ENCODE measurements at places on chromosomes 16 and 17. TPM values are rescaled to one million over a fixed set of nuclear protein-coding genes. Genes with fewer than 3 reads are reported as not detected.

GRCh38 chr17:68768804-68769203, 167.6 kb upstream of the FAM20A start:
- no peak for DNase-seq

- DNase-seq = no peak
These were observed 19.0 kb downstream of the BANP start for GRCh38 chr16:87970186-87970585.

GRCh38 chr16:87178977-87179376, 138.2 kb downstream of the C16orf95 start:
- no peak for DNase-seq

DNA sequence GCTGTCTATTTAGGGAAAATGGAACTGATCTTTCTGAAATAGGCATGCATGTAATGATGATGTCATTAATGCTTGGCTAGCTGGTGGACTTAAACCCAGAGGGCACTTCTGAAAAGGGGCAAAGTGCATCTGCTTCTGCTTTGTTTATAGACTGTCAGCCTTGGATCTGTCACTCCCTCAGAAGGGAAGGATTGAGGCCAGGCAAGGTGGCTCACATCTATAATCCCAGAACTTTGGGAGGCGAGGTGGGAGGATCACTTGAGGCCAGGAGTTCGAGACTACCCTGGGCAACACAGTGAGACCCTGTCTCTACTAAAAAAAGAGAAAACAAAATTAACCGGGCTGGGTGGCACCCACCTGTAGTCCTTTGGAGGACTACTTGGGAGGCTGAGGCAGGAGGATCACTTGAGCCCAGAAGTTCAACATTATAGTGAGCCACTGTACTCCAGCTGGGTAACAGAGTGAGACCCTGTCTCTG, 185.5 kb downstream of the WWOX start:
- DNase-seq = no peak

DNA sequence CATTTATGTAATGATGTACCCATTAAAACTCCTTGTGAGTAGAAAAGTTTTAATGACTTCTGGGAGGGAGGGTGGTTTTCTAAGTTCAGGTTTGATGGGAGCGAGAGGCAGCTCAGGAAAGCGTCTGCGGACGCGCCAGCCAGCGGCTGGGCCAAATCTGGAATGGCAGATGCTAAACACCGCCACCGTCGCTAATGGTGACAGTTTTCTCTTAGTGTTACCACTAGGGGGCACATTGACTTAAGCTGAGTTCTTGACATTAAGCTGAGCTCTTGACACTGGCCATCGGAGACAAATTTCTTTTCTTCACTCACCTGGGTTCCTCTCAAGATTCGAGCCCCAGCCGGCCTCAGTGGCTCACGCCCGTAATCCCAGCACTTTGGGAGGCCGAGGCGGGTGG, 6.7 kb downstream of the TRPV1 start:
- DNase-seq = peak; percentile 43

DNA sequence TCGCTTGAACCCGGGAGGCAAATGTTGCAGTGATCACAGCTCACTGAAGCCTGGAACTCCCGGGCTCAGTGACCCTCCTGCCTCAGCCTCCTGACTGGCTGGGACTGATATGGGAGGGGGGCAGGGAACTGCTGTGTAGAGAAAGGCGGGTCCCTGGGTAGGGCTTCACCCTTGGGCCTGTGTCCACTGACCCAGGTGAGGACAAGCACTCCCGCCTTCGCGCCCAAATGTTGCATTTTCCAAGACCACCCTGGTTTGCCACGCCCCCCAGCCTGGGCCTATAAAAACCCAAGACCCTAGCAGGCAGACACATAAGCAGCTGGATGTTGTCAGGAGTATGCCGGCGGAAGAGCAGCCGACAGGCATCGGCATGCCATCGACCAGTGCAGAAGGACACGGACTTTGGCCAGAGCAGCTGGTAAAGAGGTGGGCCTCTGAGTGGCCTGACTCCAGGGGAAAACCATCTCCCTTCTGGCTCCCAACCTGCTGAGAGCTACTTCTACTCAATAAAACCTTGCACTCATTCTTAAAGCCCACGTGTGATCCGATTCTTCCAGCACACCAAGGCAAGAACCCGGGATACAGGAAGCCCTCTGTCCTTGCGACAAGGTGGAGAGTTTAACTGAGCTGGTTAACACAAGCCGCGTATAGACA, 19.1 kb downstream of the SMYD4 start:
- no peak for DNase-seq

DNA sequence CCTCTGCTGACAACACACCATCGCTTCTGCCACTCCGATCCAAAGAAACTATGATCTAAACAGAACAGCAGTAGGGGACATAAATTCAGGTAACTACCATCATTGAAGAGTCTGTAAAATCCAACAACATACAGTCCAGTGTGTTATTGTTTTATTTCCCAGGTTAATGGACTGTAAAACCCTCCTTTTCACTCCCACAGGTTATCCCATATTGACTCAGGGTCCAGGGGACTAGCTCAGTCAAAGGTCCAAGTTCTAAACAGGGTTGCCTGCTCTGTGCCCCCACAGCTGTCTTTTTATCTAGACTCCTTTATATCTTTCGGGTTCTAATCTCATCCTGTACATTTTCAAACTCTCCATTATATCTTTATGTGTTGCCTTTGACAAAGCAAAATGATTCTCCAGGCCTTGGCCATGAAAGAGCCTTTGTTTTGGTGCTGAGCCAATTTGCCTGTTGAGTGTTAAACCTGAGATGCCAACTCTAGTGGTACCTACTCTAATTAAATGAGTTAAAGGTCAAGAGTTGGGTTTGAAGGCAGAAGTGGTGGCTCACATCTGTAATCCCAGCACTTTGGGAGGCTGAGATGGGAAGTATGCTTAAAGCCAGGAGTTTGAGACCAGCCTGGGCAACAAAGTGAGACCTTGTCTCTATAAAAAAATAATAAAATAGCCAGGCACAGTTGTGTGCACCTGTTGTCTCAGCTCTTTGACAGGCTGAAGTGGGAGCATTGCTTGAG, 80.5 kb downstream of the SNX11 start:
- DNase-seq = no peak

GRCh38 chr16:86529160-86529559, 18.8 kb downstream of the FOXF1 start:
- DNase-seq = no peak

GRCh38 chr16:89567656-89568594, 7.4 kb downstream of the RPL13 start:
- no peak for DNase-seq

DNA sequence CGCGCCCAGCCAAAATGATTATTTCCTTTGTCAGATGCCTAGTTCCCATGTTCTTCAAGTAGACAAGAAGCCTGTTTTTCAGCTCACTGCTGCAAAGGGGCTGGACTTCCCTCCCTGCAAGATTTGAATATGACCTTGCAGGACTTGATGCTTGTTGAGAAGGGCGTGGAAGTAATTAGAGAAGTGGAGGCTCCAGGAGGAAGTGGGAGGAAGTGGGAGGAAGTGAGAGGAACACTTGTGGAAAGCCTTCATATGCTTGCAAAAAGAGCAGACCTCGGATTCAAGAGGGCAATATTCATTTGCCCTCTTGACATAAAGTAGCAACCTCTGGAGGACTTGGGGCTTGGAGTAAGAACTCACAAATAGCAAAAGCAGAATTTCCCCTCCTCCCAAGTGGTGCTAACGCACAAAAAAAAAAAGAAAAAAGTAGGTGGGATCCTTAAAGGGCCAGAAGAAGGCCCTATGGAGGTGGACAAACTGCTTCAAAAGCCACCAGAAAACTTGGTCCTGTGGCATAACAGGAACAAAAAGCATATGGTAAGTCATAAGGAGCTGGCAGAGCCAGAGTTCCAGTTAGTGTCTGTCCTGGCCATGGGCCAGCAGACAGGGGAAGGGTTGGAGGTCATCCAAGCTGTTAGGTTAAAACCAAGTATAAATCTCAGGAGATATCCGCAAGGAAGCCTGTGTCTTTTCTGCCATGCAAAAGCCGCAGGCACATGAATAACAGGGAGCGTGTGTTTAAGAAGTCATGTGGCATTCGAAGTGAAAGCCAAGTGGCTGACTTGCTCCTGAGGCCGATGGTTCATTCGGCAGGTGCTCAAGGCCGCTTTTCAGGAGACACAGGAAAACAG, 20.6 kb upstream of the PRKAR1A start:
- no peak for DNase-seq

DNA sequence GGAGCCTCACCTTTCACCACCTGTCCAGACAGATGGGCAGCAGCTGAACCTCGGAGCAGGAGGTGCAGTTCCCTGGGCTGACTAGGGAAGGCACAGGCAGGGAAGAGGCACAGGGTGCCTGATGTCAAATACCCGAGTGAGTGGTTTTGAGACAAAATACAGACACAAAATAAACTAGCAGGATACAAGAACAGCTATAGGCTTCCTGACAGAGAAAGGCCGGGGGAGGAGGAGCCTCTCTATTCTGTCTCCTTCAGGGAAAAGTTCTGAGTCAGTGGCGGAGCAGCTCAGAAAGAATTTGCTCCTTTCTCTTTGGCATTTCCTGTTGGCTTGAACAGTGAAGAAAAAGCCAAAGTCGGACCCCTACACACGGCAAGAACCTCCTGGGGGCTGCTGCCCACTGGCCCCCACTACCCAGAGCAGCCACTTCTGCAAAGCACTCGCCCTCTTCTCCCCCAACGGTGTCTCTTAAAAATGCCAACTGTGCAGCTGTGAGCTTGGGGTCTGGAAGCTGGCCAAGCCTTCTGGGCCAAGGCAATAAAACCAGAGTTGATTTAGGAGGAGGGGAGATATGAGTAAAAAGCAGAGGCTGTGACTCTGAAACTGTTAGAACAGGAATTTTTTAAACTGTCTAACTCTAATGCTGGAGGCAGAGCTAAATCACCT, 14.4 kb upstream of the FAAP100 start:
- DNase-seq = peak; percentile 41

DNA sequence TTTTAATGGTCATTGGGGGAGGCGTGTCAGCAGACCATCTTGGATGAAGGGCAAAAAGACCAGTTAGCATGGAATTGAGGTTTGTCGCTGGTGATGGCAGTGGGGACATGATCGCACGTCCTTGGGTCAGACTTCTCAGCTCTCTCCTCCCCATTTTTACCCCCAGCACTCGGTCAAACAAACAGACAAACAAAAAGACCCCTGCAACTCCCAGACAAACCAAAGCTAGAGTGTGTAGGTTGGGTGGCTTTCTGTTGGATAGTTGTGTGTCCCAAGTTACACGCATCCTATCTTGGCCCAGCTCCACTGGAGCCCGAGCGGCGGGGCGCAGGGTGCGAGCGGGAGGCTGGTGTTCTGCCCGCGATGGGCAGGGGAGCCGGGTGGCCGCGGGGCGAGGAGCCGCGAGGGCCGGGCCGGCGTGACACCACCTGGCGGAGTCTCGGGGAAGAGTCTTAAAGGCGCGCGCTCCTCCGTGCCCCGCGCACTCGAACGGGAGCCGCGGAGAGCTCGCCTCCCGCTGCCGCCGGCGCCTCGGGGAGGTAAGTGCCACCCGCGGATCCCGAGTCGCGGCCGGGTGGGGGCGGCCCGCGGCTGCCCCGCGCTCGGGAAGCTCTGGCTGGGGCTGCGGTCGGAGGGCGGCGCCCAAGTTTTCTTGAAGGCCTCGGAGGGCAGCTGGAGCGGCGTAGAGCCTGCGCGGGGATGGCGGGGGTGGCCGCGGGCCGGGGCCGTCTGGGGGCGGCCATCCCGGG, 18.5 kb upstream of the NTN1 start:
- DNase-seq = no peak

Gene KRTAP4-6
- not detected for total RNA-seq

Gene NPIPA8
- 0.81 TPM for total RNA-seq

Gene ANKFN1
- 1.1 TPM for total RNA-seq

Gene RHBDL3
- 4.0 TPM for total RNA-seq

Gene TSC2
- 74.1 TPM for total RNA-seq

Gene PCGF2
- total RNA-seq = 64.6 TPM

Gene SLC35G6
- not detected for total RNA-seq

All from HCT116 (cell line).